ENCODE measurements at places on chromosomes 5 and 9. TPM values are rescaled to one million over a fixed set of nuclear protein-coding genes. Genes with fewer than 3 reads are reported as not detected.

DNA sequence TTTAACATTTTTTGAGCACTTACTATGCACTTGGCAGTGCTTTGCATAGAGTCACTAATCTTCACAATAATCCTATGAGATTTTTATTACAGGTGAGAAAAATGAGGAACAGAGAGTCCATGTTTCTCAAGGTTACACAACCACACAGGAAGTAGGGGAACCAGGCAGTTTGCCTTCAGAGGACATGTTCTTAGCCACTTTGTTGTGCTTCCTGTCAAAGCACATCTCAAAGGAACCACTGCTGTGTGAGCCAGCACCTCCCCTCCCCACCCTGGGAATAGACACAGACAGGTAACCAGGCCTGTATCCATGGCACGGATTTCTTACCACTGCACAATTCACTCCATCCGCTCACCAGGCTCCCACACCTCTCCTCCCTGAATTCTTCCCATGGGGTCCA lies 6.3 kb upstream of the DNAJB5 start:
- DNase-seq, result no peak

DNA sequence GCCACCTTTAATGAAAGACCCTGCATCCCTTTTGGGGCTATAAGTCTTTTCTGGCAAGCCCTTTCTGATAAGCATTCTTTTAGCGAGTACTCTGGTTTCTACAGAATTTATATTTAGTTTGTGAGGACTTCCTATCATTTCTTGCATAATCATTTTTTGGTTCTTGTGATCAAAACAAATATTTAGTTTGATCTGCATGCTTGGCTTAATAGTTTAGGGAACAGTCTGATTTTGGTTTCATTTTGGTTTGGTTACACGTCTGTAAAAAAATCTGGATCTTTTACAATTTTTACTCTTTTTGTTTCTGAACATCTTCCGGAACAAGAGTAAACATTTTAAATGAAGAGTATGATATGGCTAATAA lies 1074.4 kb downstream of the CDH9 start:
- no peak for DNase-seq

GRCh38 chr5:159412284-159413046 lies 82.2 kb upstream of the IL12B start:
- no peak for DNase-seq

DNA sequence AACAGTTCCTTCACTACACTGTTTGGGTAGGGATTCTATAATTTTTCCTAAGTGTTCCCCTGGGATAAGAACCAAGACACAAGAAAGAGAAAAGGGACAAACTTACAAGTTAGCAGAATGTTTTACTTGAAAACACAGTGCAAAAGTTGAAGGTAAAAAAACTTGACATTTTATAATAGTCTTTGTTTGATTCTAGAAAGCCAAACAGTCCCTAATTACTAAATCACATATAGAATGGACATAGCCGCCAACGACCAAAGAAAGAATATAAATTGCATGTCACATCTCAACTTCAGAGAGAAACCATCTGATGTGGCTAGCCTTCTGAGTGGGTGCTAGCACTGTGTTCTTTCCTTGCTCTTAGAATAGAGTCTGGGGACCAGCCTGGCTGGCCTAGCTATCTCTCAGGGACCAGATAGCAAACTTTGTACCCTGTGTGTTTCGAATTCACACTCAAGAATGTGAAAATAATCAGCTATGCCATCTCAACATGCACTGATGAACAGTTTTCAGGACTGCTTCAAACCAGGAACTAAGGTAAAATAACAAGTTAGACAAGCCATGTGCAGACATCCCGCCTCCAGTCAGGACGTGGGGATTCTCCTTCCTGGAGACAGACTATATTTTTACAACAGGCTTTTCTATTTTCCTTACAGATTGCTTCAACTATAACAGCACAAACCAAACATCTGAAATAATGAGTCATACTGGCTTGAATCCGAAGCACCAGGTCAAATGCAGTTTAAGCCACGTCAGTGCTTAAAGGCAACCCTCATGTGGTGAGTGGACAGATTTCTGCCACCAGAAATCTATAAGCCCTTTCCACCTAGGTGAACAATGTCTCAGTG lies 53.7 kb downstream of the LHFPL2 start:
- DNase-seq, result no peak

- no peak for DNase-seq
Observed at GRCh38 chr5:147303976-147304375, 69.2 kb downstream of the STK32A start.

GRCh38 chr5:169433221-169433651 lies 132.3 kb upstream of the SLIT3 start:
- DNase-seq, result no peak

The THG1L gene
- 19.5 TPM for total RNA-seq

The WDR38 gene
- total RNA-seq, result not detected

Data from neural crest cell (in vitro differentiated cells).